ENCODE measurements at places on chromosomes 3 and 15. TPM values are rescaled to one million over a fixed set of nuclear protein-coding genes. Genes with fewer than 3 reads are reported as not detected.

Gene TIMP4
- 30.3 TPM for total RNA-seq

Gene DNAH1
- 8.8 TPM for total RNA-seq

Gene SLC51B
- not detected for total RNA-seq

Gene PARP15
- 1.2 TPM for total RNA-seq

Gene CDCP1
- 35.9 TPM for total RNA-seq

Gene FSIP1
- total RNA-seq = 0.94 TPM

GRCh38 chr15:73142802-73143762 is 90.8 kb downstream of the NEO1 start:
- H3K27ac ChIP-seq = no peak overlapping the region
- no peaks in the 10 kb centered on the region for H3K27me3 ChIP-seq
- H3K4me3 ChIP-seq = no peak overlapping the region
- H3K4me1 ChIP-seq = no peaks in the 10 kb centered on the region
- H3K36me3 ChIP-seq = no peaks in the 10 kb centered on the region

- no peak for DNase-seq
- no peak overlapping the region for H3K4me3 ChIP-seq
- H3K27ac ChIP-seq = no peak overlapping the region
- H3K36me3 ChIP-seq = no peaks in the 10 kb centered on the region
- no peaks in the 10 kb centered on the region for H3K4me1 ChIP-seq
- no peaks in the 10 kb centered on the region for H3K27me3 ChIP-seq
Observed at GRCh38 chr3:35322070-35322469, 317.3 kb upstream of the ARPP21 start.

GRCh38 chr3:12725436-12725835 is 33.6 kb downstream of the TMEM40 start:
- DNase-seq = no peak
- H3K4me1 ChIP-seq = peaks cover 3% of the 10 kb centered on the region
- no peak overlapping the region for H3K4me3 ChIP-seq
- no peaks in the 10 kb centered on the region for H3K36me3 ChIP-seq
- no peaks in the 10 kb centered on the region for H3K27me3 ChIP-seq

GRCh38 chr15:31372635-31373091 is 46.0 kb downstream of the KLF13 start:
- H3K27me3 ChIP-seq = no peaks in the 10 kb centered on the region
- peak; percentile 70 for DNase-seq
- H3K4me1 ChIP-seq = peaks cover 47% of the 10 kb centered on the region
- H3K36me3 ChIP-seq = peaks cover 16% of the 10 kb centered on the region
- H3K27ac ChIP-seq = no peak overlapping the region

GRCh38 chr15:69367236-69367635 is 46.9 kb upstream of the KIF23 start:
- no peaks in the 10 kb centered on the region for H3K4me1 ChIP-seq
- DNase-seq = no peak
- H3K4me3 ChIP-seq = no peak overlapping the region
- no peak overlapping the region for H3K27ac ChIP-seq
- no peaks in the 10 kb centered on the region for H3K27me3 ChIP-seq

- no peak overlapping the region for H3K27ac ChIP-seq
- no peaks in the 10 kb centered on the region for H3K27me3 ChIP-seq
- H3K4me1 ChIP-seq = no peaks in the 10 kb centered on the region
- no peak for DNase-seq
- no peaks in the 10 kb centered on the region for H3K36me3 ChIP-seq
Observed at GRCh38 chr15:79535536-79535935, 103.4 kb downstream of the MINAR1 start.

DNA sequence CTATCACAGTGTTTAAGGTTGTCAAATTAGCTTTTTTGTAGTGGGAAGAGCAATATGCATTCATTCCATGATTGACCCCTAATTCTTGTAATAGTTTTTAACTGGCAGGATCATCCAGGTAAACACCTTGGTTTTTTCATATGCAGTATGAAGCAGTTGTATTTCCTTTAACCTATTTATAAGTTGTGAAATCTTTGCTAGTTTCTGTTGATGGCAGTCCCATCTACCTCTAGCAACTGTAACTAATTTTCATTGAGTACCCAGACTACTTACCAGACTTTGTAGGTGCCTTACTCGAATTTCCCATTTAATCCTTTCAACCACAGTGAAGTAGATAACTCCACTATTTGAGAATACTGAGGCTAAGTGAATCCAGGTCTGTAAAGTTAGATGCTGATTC is 6.1 kb downstream of the FXR1 start:
- no peak overlapping the region for H3K27ac ChIP-seq
- no peak overlapping the region for H3K4me3 ChIP-seq
- H3K36me3 ChIP-seq = no peaks in the 10 kb centered on the region
- peaks cover 31% of the 10 kb centered on the region for H3K4me1 ChIP-seq
- no peaks in the 10 kb centered on the region for H3K27me3 ChIP-seq
- DNase-seq = no peak

DNA sequence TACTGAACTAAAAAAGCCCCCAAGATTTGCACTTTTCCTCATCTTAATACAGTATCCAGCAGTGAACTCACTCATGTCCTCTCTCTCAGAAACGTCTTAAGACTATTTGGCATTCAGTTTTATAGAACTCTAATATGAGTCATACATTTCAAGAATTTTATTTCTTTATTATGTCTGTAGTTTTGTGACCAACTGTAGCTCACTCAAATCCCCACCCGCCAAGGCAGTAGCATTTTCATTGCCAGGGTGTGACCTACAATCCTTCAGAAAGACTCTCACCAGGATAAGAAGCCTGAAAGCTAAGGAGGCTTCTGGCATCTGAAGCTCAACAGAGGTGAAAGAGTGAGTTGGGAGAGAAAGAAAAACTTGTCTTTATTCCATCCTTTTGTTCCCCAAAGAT is 537.1 kb downstream of the RSL24D1 start:
- no peak overlapping the region for H3K4me3 ChIP-seq
- DNase-seq = no peak
- H3K27me3 ChIP-seq = no peaks in the 10 kb centered on the region
- H3K27ac ChIP-seq = no peak overlapping the region
- H3K4me1 ChIP-seq = no peaks in the 10 kb centered on the region
